Activated CD8-positive, alpha-beta memory T cell treated with anti-CD3 and anti-CD28 coated beads for 1 hour (primary cell): ENCODE measurements at places on chromosomes 6 and 20.
A peak's percentile ranks its signal among the peaks of the same experiment; 100 is the strongest.

GRCh38 chr6:151437401-151437800 lies 14.5 kb downstream of the RMND1 start:
- no peak for DNase-seq

- no peak for DNase-seq
These were observed 53.3 kb upstream of the DACT2 start for GRCh38 chr6:168372889-168373288.

GRCh38 chr6:9086331-9086730 lies 651.0 kb upstream of the SLC35B3 start:
- no peak for DNase-seq

DNA sequence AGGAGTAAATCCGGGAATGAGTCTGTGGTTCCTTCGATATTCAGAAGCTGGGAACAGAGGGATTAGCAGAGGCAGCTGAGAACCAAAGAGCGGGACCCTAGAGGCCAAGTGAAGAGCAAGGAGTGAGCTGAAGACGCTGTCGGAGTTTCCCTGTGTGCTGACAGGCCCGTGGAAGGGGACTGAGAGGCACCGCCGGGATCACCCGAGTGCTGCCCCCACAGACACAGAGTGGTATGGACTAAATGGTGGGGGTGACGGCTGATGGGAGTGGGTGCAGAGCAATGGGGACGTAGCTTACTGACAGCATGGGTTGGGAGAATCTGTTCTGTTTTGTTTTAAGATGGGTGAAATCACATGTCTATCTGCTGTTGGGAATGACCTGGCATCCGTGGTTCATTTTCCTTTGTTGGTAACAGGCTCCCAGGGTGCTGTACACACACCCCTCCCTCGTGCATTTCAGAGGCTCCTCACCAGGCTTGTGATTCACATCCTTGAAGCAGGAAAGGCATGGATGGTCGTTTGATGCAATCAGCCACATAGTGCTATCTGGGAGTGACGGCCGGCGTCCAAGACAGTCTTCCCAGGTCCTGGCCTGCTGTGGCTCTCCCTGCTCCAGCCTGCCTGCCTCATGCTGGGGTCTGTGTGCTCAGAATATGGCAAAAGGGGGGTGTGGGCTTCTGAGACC lies 97.4 kb downstream of the THBS2 start:
- DNase-seq, result no peak

GRCh38 chr6:170424604-170425126 lies 118.1 kb downstream of the FAM120B start:
- DNase-seq, result no peak

- DNase-seq, result no peak
These were observed 73.2 kb downstream of the ROS1 start for GRCh38 chr6:117352466-117353081.

DNA sequence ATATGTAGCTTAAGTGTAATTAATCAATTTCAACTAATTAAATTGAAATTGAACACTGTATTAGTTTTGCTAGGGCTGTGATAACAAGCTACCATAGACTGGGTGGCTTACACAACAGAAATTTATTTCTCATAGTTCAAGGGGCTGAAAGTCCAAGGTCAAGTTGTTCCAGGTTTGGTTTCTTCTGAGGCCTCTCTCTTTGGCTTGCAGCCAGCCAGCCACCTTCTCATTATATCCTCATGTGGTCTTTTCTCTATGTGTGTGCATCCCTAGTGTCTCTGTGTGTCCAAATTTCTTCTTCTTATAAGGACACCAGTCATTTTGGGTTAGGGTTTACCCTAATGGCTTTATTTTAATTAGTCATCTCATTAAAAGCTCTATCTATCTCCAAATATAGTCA lies 611.7 kb downstream of the UTRN start:
- no peak for DNase-seq

- no peak for DNase-seq
These were observed 4.0 kb downstream of the DACT2 start for GRCh38 chr6:168315596-168315995.

DNA sequence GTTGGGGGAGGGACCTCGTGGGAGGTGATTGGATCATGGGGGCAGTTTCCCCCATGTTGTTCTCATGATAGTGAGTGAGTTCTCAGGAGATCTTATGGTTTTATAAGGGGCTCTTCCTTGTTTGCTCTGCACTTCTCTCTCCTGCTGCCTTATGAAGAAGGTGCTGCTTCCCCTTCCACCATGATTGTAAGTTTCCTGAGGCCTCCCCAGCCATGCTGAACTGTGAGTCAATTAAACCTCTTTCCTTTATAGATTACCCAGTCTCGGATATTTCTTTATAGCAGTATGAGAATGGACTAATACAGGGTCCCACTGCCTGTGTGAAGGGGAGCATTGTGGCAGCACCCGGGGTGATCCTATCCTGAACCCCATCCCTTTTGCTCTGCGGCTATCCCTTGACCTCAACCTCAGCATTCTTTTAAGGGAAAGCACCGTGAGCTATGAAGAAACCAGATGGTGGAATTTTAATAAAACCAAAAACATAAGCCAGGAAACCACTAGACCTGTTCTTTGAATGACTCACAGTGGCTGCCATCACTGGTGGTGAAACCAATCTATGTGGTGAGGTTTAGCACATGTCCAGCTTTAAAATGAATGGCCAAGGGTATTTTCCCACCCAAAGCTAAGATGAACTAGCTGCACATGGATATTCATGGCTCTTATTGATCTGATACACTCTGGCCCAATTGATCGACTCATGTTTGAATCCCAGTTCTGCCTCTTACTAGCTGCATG lies 62.2 kb downstream of the ZDHHC14 start:
- DNase-seq, result no peak

DNA sequence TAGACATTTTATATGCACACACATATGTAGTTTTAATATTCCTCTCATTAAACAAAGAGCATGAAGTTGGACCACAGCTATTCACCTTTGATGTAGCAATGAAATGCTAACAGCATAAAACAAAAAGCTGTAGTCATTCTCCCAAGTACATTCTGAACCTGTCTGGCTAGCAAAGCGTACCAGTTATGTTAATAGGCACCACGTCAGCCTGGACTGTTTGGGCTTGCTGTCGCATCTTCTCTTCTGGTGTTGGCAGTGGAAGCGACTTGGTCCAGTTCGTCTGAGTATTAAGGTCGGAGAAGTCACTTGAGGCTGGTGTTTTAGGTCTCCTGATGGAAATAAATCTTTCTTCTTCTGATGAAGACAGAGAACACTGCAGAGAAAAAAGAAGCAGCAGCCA lies 42.8 kb downstream of the HEBP2 start:
- no peak for DNase-seq

DNA sequence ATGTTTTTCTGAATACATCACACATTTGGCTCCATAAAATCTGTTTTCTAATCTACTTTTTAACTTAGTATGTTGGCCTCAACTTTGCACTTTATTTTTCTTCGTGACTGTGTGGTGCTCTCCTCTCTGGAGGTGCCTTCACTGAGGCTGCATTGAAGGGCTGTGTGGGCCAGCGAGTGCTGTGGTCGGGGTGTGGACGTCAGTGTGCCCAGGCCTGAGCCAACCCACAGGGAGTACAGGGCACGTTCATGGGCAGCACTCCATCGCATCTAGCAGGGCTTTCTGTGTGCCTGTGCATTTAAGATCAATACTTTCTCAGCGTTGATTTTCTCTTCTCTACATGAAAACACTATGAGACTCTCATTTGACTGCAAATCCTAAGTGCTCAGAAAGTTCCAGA lies 37.8 kb downstream of the DACT2 start:
- no peak for DNase-seq

GRCh38 chr6:72788188-72788587 lies 166.3 kb downstream of the KCNQ5 start:
- DNase-seq, result no peak

DNA sequence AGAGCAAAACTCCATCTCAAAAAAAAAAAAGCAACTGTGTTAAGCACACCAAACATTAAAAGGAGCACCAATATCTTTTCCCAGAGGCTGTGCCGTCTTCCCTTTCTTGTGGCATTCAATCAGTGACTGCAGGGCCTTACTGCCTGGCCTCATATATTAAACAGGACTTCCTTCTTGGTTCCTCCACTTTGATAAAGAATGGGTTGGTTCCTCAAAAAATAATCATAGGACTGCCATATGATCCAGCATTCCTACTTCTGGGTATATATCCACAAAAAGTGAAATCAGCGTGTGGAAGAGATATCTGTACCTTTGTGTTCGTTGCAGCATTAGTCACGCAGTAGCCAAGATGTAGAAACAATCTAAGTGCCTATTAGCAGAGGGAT lies 40.3 kb upstream of the GFOD1 start:
- no peak for DNase-seq

- DNase-seq, result peak; percentile 22
These were observed at the start of gene FBXL4 for GRCh38 chr6:98947411-98948292. Gene FBXL4 (minus strand): TSS chr6:98947946. CDS start chr6:98926988, 20,958 bp downstream.

GRCh38 chr20:13571662-13572061 lies 67.1 kb downstream of the TASP1 start:
- no peak for DNase-seq

DNA sequence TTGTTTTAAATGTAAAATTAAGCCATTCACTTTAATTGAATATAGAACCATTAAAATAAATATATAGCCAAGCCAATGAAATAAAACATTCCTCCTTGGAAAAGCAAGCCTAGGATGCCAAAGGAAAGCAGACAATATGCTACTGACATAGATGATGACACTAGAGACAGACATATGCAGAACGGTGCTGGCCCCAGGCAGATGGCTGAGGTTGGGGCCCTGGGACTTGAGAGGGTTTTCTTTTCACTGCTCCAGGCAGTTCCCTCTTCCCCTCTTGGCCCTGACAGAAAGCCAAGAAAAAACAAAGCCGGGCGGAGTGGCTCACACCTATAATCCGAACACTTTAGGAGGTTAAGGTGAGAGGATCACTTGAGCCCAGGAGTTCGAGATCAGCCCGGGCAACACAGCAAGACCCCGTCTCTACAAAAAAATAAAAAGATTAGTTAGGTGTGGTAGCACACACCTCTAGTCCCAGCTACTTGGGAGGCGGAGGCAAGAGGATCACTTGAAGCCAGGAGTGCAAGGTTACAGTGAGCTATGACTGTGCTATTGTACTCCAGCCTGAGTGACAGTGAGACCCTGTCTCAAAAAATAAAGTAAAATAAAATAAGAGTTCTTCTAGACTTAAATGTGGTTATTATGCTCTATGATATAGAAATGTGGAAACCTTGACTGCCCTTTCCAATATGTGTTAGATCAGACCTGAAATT lies 31.2 kb downstream of the FASTKD5 start:
- DNase-seq, result no peak

DNA sequence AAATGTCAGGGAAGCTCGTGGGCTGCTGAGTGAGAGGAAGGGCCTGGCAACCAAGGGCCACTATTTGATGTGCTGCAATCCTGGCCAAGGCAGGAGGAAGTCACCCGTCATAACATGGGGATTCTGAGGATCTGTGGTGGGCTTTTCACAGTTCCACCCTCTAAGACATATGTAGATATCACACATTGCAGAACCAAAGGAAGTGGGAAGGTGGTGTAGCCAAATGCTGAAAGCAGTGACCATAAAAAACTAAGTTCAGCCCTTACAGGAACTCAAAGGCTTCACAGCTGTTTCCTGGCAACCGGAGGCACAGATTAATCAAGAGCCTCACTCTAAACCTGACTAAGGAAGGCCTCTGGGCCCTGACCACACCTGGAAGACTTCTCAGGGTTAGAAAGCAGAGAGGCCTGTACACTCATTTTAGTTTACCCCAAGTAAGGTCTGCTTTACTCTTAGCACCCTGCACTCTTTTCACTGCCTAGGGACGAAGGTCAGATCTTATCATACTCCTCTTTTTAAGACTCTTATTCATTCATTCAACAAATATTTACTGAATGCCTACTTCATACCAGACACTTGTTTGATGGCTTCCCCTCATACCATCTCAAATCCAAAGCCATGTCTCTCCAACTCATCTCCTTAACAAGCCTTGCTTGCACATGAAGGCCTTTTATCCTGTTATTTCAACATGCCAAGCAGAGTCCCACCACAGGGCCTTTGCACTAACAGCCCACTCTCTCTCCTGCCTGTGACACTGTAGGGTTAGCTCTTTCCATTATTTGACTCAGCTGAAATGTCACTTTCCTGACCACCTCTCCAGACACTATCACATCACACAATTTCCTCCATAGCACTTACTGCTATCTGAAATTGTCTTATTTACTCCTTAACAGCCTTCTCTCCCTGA lies 2.6 kb downstream of the UBE2V1 start:
- peak; percentile 23 for DNase-seq

DNA sequence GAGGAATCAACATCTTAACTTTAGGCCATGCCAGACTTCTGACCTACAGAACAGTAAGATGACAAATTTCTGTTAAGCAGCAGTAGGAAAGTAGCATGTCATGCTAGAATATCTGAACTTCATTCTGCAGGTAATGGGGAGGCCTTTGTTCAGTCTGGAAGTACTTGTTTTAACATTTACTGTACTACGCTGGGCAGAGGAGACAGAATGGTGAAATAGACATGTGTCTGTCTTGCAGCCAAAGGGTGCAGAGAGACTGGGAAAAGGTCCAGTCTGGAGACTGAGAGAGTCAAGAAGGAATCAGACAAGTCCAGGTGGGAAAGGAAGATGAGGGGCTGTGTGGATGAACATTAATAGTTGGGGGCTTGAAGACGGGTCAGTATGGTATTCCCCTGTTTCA lies 17.5 kb upstream of the ZBTB2 start:
- no peak for DNase-seq

DNA sequence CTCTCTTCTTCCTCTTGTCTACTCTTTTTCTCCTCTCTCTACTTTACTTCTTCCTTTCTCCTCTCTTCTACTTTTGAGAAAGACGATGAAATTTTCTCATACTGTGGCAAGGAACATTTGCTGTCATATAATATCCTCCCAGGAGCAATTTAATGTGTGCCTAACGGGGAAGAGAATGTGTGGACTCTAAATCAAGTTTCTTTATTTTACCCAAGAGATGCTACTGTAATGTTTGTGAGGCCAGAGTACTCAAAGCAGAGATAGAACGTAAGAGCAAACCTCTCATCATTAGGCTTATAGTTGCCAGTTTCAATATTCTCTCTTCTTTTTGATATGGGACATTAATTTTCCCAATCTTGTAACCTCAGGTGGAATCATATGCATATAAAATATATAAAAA lies 801.4 kb downstream of the BCKDHB start:
- DNase-seq, result no peak

DNA sequence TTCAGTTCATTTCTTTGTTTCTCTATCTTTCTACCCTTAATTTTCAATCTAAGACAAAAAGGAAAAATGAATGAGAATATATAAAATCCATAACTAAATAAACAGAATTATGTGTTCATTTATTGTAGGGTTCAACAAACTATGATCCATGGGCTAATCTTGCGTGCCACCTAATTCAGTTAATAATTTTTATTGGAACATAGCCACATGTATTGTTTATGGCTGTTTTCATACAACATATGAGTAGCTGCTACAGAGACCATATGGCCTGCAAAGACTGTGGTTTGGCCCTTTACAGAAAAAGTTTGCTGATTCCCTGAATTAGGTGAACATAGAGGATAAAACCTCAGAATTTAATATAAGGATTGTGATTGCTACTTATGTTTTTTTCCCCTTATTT lies 21.8 kb downstream of the SENP6 start:
- no peak for DNase-seq

DNA sequence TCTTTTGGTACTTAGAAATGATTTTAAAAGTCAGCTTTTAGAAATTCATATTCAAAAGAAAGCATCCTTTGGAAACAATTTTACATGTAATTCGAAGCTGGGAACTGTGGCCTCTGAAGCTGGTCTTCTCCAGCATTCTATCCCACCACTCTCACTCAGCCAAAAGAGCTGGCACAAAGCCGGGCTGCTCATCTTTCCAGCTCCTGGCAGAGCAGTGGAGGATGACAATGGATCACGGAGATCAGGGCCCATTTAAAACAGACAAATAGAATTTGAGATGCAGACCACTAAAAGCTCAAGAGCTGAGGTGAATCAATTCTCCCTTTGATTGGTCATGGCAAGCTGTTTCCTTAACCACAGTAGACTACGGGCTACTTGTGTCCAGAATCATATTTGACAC lies 60.6 kb downstream of the OTOR start:
- DNase-seq, result no peak
